ENCODE measurements at places on chromosomes 5 and 9.

DNA sequence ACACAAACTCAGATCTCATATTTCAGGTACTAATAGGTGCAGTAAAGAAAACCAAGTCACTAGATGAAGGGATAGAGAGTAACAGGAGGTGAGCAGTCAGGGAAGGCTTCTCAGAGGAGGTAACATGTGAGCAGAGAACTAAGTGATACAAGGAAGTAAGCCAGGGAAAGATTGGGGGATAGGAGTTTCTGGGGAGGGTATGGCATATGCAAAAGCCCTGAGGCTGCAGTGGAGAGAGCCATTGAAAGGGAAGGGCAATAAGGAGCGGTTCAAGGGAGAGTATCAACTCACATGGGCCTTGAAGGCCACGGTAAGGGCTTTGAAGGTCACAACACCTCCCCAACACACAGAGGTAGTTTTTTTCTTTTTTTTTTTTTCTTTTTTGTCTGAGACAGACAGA is 6.9 kb downstream of the OLFML2A start:
- no peak for DNase-seq

DNA sequence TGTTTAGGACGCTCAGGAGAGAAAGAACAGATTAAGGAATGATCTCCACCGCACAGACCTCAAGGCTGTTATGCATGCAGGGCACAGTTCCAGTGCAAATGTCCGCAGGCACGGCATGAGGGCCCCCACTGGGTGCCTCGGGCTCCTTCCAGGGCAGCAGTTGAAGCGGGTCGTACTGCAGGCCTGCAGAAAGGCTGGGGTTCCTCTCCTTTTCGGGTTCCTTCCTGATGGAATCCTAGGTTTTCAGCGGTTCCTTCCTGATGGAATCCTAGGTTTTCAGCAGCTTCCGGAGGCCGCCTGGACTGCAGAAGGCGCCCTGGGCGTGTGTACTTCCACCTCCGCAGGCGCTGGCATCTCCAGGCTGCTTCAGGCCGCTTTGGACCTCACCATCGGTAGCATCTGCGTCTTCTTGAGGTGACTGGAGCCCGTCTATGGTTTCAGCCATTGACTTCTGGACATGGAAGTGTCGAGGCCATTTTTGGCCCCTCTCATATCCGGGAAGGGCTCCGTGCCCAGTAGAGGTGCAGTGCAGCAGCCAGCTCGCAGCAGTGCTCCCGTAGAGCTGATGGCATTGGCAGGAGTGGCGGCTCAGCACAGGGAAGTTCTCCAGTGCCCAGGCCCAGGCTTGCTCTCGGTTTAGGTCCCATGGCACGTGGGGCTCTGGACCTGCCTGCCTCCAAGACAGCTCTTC is 5.6 kb upstream of the MGAT4B start:
- no peak for DNase-seq

DNA sequence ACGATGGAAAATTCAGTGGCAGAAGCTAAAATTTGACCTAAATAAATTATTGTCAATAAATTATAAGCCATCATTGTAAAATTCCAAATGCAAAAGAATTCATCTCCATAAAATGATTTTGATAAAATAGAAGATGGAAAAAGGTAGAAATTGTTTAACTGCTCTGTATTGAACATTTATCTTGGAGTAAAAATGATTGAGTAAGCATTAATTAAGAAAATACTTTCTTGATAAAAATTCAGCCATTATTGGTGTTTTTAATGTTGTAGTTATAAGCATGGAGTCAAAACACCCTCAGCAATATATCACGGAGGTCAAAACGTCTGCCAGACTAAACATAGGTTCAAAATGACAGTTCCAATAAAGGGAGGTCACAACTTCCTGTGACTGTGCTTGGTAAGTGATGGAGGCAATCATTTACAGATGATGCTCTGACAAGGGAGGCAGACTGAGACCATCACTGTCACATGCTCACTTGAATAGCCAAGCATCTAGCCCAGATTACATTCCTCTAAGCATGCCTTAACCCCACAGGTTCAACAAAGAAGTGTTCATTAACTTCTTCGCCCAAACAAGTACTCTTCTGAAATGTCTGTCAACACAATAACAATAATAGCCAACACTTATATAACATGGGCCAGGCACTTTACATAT is 69.5 kb downstream of the SH3TC2 start:
- DNase-seq: no peak

DNA sequence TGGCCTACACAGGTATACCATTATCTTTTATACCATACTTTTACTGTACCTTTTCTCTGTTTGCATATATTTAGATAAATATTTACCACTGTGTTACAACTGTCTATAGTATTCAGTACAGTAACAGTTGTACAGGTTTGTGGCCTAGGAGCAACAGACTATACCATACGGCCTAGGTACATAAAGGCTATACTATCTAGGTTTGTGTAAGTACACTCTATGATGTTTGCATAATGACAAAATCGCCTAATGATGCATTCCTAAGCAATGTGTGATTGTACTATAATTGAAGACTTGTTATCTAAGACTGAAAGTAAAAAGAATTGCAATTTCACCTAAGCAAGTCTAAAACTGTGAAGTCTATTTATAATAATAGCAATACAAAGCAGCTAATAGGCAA is 3.9 kb downstream of the C9orf72 start:
- DNase-seq: no peak

DNA sequence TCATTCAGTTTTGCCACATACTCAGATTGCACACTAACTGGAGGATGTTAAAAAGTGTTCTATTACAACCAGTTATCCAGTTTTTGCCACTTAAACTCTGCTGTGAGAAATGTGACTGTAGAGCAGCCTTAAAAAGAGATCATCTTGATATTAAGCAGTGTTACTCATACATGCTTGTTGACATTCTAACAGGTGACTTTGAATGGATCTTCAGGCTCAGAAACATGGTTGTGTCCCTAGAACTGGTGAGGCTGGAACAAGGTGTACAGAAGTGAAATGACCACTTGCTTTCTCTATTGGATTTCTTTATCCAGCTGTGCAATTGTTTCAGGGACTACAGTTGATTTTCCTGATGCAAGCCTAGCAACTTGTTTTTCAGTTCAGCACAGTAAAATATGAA is 166.1 kb upstream of the CCDC152 start:
- DNase-seq: no peak

- DNase-seq: no peak
These were observed 13.4 kb downstream of the MAN2A1 start for GRCh38 chr5:109703166-109703565.

- no peak for DNase-seq
These were observed 209.1 kb downstream of the TARS1 start for GRCh38 chr5:33649549-33650482.

GRCh38 chr5:173010547-173011464 is 27.2 kb downstream of the ATP6V0E1 start:
- DNase-seq: no peak

- no peak for DNase-seq
These were observed 31.4 kb downstream of the FAM174A start for GRCh38 chr5:100566382-100567141.

DNA sequence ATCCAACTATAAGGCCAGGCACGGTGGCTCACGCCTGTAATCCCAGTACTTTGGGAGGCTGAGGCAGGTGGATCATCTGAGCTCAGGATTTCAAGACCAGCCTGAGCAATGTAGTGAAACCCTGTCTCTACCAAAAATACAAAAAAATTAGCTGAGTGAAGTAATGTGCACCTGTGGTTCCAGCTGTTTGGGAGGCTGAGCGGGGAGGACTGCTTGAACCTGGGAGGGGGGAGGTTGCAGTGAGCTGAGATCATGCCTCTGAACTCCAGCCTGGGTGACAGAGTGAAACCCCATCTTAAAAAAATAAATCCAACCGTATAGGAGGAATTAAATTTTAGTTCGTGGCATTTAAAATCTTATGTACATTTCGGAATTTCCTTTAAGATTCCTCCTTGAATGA is 123.4 kb downstream of the CDC42SE2 start:
- no peak for DNase-seq

- no peak for DNase-seq
These were observed 54.1 kb downstream of the MRPS30 start for GRCh38 chr5:44862808-44863207.

- DNase-seq: no peak
These were observed 441.9 kb upstream of the PIK3R1 start for GRCh38 chr5:67773411-67774266.

GRCh38 chr9:20495098-20495497 is 127.2 kb downstream of the MLLT3 start:
- DNase-seq: no peak
